Right cardiac atrium (tissue), 5 donors: ENCODE measurements at places on chromosomes 5 and 9. TPM values are rescaled to one million over a fixed set of nuclear protein-coding genes. Genes with fewer than 3 reads are reported as not detected.

KCNIP1 gene
- polyA plus RNA-seq: 0.11 TPM

RRAGA gene
- 89.4 TPM for polyA plus RNA-seq

CDH9 gene
- not detected for polyA plus RNA-seq

S1PR3 gene
- 24.9 TPM for polyA plus RNA-seq

SPATA31A7 gene
- polyA plus RNA-seq: not detected

PCDHGB4 gene
- 2.0 TPM for polyA plus RNA-seq

NEURL1B gene
- 16.7 TPM for polyA plus RNA-seq

IL3 gene
- not detected for polyA plus RNA-seq

PCA3 gene
- polyA plus RNA-seq: 0.18 TPM

SLC6A3 gene
- not detected for polyA plus RNA-seq
